ENCODE measurements at places on chromosomes 12 and 14. TPM values are rescaled to one million over a fixed set of nuclear protein-coding genes. Genes with fewer than 3 reads are reported as not detected.

- no peak for DNase-seq
Observed at GRCh38 chr12:23083267-23083666, 458.3 kb downstream of the ETNK1 start.

DNA sequence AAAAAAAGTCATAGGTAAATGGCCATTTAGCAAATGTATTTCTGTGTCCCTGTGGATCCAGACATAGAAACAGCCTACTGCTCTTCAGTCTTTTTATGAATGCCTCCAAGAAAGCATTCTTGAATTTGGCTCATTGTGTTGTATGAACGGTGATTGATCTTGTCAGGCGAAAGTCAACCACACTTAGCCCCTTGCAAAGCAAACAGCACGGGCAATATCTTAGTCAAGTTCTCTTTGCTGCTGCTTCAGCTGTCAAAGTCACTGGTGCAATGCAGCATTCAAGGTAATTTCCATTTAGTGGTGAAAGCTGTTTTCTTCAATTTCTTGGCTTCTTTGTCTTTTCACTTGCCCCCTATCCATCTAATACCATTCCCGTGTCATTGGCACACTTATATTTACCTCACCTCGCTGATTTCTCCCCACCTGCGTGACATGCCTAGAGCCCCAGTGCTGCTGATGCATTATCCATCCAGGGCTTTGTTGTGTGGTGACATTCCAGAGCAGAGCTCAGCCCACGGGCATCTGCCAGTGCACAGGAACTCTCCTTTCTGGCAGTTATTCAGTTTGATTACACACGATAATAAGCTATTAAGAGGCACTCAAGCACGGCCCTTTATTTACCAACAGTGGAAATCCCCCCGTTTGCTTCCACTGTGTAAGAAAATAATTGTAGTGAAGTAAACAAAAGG is 362.3 kb upstream of the NOVA1 start:
- DNase-seq: no peak

DNA sequence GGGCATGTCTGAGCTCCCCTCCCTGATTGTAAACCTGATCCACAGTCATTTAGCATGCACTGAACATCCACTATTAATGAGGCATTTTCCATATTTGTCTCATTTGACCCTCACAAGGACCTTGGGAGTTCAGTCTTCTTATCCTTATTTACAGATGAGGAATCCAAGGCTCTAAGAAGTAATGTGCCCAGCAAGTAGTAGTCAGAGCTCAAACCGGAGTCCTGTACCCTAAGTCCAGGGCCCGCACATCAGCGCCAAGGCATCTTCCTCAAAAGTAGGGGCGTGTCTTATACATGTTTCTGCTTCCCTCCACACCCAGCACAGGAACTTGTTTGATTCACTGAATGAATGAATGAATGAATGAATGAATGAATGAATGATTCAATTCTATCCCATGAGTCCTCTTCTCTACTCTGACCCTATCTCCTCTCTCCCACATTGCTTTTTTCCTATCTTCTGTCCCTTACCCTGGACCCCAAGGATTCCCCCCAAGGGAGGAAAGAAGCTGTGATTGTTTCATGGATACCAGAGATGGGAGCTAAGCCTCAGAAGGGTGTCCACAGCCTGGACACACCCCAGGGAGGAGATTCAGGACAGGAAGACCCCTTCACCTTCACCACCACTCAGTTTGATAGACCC is 21.8 kb upstream of the KRT8 start:
- no peak for DNase-seq

The PTPRQ gene
- not detected for total RNA-seq

DNA sequence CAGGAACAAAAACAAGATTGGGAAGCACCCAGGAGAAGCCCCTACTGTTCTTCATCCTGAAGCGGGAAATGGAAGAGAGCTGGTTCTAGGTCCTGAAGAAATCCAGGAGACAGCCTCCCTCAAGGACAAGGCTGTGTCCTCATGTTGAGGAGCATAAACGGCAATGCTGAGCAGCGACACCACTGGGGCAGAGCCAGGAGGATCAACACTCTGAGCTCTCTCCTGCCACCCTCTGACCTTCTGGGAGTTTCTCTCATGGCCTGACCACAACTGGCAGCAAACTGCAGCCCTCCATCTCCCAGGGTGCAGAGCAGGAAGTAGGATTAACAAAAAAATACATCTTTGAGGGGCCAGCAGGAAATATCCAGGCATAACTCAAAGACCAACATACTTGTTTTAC is 1292.2 kb upstream of the TMEM132C start:
- no peak for DNase-seq

The ABCC9 gene
- not detected for total RNA-seq

The CALM1 gene
- 314 TPM for total RNA-seq

GRCh38 chr14:85947461-85948139 is 417.7 kb downstream of the FLRT2 start:
- no peak for DNase-seq

DNA sequence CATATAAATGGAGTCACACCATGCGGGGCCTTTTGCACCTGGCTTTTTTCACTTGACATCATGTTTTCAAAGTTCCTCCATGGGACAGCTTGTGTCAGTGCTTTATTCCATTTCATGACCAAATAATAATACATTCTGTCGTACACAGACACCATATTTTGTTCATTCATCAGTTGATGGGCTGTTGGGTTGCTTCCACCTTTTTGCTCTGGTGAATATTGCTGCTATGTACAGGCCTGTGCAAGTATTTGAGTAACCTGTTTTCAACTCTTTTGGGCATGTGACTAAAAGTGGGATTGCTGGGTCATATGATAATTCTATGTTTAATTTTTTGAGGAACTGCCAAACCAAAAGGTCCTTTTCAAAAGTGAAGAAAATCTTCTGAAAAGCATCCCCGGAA is 46.9 kb downstream of the HCAR2 start:
- no peak for DNase-seq

DNA sequence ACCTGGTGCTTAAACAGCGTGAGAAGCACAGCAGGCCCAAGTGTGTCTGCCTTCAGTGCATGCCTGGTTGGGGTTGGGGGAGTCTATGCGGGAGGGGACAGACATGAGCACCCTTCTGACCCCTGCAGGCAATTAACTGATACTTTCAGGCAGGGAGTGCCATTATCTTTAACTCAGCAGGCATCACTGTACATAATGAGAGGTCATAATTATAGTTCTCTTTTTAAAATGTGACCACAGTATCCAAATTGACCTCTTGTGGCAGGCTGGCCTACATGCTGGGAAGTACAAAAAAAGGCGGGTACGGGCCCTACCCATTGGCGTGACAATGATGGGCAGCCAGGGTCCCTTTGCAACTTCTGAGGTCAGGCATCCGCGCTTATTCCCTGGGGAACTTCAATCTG is 209.1 kb downstream of the FOXN3 start:
- DNase-seq: no peak

GRCh38 chr12:30440826-30441602 is 254.7 kb downstream of the IPO8 start:
- DNase-seq: no peak

- DNase-seq: no peak
Observed at GRCh38 chr12:39620659-39621658, 1.4 kb upstream of the ABCD2 start.

DNA sequence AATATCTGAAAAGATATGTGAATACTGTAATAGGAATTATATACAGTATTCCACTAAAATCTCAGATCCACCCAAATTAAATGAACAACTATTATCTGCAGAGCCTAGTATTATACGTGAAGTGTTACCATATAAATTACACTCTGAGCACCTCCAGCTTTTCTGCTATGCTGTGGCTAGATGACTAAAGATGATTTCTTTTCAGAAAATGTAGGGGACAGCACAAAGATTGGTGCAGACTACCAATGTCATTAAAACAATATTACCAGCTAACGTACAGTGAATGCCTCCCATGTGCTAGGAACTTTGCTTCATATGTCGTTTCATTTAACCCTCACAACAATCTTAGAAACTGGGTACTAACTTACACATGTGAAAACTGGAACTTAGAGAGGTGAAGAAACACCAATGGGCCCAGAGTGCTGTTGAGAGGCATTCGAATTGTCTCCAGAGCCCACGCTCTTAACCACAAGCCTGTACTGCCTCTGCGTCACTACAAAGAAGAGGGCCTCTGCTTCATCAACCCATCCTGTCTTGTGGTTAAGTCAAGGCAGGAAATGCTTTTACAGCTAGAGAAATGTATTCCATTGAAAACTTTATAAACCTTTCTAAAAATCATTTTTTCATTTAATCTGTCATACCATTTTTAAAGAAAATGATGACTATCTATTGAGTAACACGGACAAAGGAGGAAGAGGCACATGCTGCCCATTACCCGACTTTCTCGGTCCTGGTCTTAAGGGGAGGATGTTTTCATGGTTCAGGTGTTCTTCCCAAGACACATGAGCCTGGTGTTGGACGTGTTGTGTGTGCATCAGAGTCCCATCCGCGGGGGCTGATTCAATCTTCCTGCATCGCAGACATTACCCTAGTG is 1.3 kb downstream of the GPR65 start:
- DNase-seq: no peak

DNA sequence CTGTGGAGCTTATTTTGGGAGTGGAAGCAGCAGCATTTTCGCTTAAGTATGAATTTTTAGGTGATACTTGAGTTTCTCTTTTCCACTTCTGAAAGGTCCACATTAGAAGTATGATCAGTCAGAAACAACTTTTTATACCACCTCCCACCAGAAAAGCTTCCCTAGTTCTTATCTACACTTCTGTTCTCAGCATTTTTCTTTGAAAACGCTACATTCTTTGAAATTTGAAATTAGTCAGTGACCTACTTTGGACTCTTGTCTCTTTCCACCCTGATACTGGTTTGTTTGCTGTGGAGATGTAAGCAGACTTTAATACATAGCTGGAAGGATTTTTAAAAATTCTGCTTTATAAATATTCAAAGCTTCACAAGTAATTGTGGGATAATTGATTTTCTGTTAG is 22.2 kb downstream of the PCBP2 start:
- DNase-seq: no peak

- no peak for DNase-seq
Observed at GRCh38 chr14:76654573-76655108, 106.6 kb upstream of the VASH1 start.

The ACOT6 gene
- total RNA-seq: not detected

- DNase-seq: no peak
Observed at GRCh38 chr12:43004908-43005307, 415.4 kb upstream of the PRICKLE1 start.

GRCh38 chr12:13186302-13186701 is 10.2 kb upstream of the EMP1 start:
- DNase-seq: no peak

The KRT6A gene
- total RNA-seq: not detected

GRCh38 chr12:98379106-98379505 is 136.3 kb upstream of the TMPO start:
- DNase-seq: no peak

DNA sequence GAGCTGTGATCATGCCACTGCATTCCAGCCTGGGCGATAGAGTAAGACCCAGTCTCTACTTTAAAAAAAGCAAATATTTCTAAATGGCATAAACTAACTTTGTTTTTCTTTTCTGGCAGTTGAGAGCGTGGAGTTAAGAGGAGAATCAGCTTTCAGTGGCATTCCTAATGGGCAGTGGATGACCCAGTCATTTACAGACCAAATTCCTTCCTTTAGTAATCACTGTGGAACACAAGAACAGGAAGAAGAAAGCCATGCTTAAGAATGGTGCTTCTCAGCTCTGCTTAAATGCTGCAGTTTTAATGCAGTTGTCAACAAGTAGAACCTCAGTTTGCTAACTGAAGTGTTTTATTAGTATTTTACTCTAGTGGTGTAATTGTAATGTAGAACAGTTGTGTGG is 21.2 kb downstream of the TDG start:
- no peak for DNase-seq

The CLEC9A gene
- not detected for total RNA-seq

- no peak for DNase-seq
Observed at GRCh38 chr14:73760598-73761586, 46.7 kb upstream of the PNMA1 start.

DNA sequence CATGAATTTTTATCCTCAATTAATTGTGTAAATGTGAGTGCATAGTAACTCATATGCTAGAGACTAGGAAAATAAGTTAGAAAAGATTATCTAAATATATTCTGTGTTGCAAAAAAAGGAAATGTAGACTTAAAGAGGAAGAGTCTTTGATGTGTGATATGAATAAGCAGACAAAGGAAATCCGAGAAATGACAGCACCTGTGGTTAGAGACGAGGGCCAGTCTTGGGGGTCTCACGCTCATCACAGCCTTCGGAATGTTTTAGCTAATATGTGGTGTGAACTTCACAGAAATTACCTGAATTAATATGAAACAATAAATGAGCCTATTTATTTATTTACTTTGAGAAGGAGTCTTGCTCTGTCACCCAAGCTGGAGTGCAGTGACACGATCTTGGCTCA is 11.6 kb downstream of the ATP6V0A2 start:
- no peak for DNase-seq

GRCh38 chr12:131621701-131622421 is 89.0 kb upstream of the SFSWAP start:
- DNase-seq: no peak

The KCNJ8 gene
- not detected for total RNA-seq

The KRT82 gene
- total RNA-seq: not detected

The TCL1B gene
- total RNA-seq: 1.2 TPM

DNA sequence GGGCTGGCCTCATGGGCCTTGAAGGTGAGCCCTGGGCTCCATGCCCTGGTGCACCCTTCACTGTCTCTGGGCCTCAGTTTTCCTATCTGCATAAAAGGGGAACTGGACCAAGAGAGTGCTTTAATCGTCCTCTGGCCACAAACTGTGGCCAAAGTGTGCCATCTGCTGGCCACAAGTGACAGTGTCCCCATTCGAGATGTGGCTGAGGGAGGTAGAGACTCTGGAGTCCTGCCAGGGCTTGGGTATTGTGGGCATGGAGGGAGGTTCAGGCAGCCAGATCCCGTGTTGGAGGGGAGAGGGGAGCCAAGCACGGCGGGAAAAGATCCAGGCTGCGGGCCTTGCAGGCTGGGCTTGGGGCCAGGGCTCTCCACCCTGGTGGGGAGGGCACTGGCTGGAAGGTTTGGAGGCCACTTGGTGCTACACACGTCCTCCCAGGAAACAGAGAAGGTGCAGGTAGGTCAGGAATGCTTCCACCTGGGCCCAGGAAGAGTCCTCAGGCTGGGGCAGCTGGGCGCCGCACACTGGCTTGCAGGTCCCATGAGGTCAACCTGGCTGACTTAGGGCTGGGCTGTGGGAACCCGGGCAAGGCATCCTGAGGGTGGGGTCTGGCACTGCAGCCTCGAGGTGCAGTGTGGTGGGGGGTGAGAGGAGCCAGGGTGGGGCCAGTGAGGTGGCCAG is 7.3 kb upstream of the KIF26A start:
- no peak for DNase-seq

The PLEKHH1 gene
- total RNA-seq: 0.20 TPM

The PSME2 gene
- total RNA-seq: 285 TPM

GRCh38 chr14:87754520-87755223 is 238.3 kb downstream of the GALC start:
- no peak for DNase-seq
